ENCODE measurements at places on chromosomes 12 and 14.
A peak's percentile ranks its signal among the peaks of the same experiment; 100 is the strongest.

GRCh38 chr12:124605150-124605882, 37.9 kb upstream of the NCOR2 start:
- no peak for DNase-seq

DNA sequence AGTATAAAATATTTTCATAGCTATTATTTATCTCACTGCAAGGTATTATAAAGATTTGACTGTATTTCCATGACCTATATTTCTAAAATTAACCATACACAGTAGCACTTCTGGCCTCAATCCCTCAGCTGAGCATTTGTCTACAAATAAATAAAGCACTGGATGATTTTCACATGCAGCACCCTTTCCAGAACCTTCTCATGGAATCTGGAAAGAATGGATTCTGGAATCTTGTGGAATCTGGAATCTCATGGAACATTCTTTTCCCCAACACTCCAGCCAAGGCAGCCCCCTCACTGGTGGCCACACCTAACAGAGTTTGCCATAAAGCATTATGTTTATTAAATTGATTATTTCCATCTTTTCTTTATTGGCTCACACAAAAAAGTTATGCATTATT, 199.2 kb downstream of the MSRB3 start:
- DNase-seq, result no peak

- DNase-seq, result no peak
These were observed 68.1 kb downstream of the ANO4 start for GRCh38 chr12:100862676-100863075.

DNA sequence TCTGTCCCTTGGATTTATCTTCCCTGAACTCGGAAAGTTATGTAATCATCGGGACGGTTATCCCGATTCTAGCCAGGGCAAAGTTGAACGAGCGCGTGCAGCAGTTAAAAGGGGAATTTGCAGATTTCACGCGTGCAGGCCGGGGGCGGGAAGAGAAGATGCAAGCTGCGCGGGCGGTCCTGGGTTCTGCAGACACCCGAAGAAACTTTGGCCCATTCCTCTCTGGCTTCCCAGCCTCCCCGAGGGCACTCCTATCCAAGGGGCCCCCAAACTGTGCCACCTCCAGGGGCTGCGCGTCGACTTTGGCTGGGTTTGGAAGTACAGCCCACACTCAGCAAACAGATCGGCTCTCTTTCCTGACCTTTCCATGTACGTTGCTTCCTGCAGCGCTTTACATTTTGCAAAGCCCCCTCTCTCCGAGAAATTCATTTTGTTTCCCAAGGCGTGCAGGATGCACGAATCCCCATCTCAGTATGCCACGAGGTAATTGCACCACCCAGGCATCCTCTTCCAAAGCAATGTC, 941 bp upstream of the PPP1CC start:
- DNase-seq, result no peak

DNA sequence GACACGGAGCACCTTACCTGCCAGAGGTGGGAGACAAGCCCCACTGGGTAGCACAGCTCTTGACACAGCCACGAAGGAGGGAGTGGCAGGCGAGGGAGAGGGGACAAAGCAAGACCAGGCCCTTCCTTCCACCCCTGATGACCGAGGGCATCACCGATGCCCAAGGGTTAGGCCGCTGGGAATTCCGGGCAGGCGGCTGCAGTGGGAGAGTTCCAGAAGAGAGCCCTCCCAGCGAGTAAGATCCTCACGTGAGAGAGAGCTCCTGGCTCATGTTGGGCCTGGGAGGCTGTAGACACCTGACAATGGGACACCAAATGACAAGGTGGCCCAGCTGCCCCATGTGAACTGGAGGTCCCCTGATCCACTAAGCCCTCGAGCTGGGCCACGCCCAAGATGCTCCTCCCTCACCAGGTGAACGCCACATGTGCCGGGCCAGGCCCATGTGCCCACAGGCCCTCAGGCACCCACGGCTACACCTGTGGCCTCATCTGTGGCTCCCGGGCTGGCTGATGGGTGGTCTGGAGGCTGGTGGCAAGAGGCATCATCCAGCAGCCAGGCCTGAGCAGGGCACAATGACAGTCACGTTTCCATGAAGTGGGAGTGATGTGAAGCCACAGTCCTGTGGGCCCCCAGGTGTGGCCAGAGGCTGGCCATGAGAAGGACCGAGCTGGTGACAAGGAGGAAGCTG, 32.1 kb upstream of the C14orf180 start:
- DNase-seq, result no peak

DNA sequence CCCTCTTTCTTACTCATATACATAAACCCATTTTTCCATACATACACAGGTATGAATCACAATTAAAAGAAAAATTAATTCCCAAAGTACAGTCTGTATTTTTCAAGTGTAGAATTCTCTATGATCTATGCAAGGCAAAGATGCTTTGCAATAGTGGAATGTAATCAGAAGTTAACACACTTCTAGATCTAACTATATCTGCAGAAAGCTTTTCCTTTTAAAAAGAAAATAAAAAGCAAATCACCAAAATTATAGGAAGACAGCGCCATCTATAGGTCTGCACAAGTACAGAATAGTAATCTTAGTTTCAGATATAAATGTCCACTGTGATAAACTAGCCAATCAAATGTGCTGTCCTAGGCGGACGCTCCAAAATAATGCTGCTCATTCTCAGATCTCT, 22.0 kb downstream of the SLC25A21 start:
- peak; percentile 56 for DNase-seq

DNA sequence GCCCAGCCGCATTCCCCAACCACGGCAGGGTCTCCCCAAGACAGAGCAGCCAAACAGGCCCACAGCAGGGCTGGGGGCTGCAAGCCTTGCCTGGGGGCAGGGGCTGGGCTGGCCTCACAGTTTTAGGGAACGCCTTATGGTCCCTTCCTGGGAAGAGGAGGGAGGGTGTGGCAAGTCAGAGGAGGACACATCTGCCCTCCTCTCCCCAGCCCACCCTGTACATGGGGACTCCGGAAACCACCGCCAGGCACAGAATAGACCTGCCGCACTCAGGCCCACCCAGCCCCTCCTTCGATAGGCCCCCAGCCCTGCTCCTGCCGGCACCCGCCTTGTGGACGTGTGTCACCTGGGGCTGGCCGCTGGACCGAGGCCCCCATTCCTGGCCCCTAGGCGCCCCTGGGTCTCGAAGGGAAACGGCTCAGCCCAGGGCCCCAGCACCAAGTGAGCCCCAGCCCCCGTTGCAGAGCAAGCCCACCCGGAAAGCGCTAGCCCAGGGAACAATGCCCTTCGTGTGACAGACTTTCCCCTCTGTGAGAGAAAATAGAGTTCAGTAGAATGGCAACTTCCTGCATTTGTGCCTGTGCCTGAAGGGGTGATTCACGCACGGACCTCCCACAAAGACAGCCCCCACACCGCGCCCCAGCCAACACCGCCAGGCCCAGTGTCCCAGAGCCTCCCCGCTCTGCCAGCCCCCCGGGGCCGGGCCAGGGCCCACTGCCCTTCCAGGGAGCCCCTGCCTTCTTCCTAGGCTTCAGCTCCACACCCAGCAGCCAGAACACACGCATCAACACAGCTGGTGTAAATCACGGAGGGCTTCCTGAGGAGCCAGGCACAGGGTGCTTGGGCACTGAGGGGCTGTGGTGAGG, 12.0 kb upstream of the NUDT14 start:
- no peak for DNase-seq

DNA sequence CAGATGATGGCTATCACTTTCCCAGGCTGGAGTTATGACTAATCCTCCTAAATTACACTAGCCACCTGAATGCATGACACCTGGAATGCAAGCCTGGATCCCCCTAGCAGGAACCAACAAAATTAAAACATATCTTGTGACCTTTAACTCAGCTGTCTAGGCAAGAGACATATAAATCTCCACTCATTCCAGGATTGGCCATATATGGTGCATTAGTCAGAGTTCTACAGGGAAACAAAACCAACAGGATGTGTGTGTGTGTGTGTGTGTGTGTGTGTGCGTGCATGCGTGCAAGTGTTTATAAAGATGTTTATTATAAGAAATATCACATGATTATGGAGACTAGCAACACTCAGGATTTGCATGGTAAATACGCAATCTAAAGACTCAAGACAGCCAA, 212.8 kb downstream of the KIF21A start:
- no peak for DNase-seq

DNA sequence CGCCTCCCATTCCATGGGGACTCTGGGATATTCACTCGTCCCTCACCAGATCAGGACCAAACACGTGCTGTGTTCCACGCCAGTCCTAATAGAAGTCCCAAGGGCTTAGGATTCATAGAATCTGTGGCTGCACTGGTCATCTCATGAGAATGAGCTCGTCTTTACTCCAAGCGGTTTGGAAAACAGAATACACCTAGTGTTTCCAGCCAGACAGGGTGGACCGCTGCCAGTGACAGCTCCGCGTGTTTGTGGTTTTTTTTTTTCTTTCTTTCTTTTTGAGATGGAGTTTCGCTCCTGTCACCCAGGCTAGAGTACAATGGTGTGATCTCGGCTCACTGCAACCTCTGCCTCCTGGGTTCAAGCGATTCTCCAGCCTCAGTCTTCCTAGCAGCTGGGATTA, 75.1 kb downstream of the GLT1D1 start:
- no peak for DNase-seq

DNA sequence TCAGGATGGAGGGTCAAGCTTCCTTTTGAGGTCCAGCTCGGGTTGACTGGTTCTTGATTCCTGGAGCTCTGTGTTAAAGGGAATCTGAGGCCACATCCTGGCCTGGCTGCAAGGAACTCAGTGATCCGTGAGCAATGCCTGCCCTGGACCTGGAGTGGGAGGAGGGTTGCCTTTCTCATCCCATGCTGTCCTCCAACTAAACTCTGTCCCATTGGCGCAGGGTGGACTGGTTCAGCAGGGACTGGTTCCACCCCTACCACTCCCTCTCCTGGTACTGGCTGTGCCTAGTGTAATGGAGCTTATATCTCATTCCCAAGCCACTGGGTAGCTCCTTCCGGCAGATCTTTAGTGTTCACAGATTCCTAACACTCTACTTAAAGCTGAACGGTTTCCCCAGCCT, 3.9 kb upstream of the CMKLR1 start:
- DNase-seq, result no peak

GRCh38 chr12:111085096-111085495, 164.7 kb upstream of the MYL2 start:
- DNase-seq, result no peak

DNA sequence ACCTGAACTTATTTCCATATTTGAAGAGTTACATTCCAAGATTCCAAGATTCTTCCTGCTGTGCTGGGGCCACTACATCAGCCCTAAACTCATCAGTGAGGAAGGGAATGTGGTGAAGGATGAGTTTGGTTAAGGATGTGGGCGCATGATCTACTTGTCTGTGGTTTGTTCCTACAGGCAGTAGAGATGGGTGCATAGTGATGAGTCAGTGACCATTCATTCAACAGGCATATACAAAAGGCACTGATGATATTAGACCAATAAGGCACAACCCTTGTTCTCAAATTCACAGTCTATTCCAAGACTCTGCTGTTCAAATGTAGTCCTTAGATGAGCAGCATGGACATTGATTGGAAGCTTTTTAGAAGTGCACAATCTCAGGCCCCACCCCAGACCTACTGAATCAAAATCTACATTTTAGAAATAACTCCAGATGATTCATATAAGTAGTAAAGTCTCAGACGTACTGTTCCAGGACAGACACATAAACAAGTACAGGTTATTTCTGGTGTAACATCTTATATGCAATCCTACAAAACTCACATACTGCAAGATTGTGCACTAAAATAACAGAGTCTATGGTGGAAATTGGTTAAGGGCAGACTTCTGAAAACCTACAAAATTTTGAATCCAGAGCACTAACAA, 47.7 kb upstream of the MAP3K9 start:
- DNase-seq, result no peak

Data from NCI-H345 (cell line).